Stimulated activated CD8-positive, alpha-beta memory T cell treated with anti-CD3 and anti-CD28 coated beads, Interleukin-15, amount 100 ng/mL, for 4 hours (primary cell): ENCODE measurements at places on chromosomes 16 and 17.

DNA sequence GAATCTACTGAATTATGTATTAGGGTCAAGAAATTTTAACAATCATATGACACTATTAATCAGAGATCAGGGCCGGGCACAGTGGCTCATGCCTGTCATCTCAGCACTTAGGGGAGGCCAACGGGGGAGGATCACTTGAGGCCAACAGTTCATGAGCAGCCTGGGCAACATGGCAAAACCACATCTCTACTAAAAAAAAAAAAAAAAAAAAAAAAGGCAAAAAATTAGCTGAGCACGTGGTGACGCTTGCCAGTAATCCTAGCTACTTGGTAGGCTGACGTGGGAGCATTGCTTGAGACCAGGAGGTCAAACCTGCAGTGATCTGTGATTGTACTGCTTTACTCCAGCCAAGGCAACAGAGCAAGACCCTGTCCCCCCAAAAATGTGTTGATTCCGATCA lies 52.5 kb upstream of the CLEC3A start:
- DNase-seq = no peak

DNA sequence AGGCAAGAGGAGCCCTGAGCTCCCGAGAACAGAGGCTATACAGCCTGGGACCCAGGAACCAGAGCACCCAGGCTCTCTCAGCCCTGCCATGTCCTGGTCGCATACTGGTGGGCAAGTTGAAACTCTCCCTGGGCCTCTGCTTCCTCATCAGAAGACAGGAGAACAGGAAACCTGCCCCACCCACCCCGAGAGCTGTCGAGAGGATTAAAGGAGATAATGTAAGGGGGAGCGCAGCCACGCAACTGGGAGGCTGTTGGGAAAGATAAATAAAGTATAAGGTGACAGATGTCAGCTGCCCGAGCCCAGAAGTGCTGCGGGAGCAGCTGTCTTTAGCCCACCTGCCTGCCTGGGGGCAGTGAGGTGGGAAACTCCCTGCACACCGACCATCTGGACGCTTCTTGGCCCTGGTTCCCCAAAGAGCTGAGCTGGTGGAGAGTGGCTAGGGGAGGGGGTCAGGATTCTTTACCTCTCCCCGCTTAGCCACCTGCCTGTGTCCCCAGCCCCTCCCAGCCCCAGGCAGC lies 6.8 kb downstream of the KIF19 start:
- no peak for DNase-seq

DNA sequence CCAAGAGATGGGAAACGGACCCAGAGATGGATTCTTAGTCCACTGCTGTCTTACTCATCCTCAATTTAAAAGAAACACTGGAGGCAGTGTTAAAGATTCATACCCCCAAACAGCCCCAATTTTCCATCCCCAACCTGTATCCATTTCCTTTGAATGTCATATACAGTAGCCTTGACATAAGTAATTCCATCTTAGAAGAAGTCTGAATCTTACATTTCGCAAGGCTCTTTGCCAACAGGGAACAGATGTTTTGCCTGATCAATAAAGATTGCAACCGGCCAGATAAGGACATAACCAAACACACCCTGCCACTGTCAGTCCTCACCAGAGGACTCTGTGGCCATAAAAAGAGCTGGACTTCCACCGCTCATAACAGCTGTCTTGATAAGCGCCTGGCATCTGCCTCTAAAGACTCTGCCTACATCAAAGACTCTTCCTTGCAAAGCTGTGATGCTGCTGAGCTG lies 59.0 kb upstream of the MED9 start:
- no peak for DNase-seq

DNA sequence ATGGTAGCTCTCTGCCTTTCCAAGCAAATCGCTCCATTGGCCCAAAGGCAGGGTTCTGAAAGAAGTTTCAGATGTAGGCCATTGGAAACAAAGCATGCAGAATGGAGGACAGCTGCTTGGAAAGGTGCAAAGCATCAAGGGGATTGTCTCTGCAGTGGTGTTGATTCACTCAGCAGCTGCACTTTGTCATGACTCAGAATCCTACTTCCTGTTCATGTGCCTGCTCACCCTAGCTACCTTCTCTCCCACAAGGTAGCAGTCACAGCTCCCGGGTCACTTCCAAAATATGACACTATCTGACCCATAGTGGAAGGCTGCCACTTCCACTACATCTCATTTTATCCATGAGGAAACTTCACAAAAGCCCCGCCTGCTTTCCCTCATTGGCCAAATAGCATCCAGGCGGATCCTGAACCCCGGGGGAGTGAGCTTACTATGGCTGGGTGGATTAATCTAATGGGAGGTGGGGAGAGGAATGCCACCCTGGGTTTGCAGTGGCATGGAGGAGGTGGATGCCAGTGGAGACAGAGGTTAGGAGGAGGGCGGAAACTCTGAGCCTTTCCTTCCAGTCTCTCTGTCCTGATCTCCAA lies 74.7 kb upstream of the NKD1 start:
- DNase-seq = no peak

GRCh38 chr16:84703681-84704080 lies 3.9 kb downstream of the USP10 start:
- no peak for DNase-seq

DNA sequence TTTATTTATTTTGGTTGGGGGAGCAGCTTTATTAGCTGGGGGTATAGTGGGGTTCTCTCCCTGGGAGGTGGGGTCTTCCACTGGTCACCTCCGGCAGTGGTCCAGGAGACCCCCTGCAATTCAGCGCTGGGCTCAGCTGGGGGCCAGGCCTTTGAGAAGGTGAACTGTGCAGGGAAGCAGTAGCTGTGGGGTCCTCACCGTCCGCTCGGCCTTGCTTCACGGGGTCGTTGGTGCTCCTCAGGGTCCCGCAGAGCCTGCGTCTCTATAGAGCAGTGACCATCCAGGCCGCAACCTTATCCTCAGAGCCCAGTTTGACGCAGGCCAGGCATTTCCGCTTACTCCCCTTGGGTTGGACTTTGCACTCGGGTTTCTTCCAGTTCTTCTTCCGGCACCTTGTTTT lies 1954.7 kb downstream of the TP53TG3F start:
- no peak for DNase-seq

GRCh38 chr17:9520649-9521048 lies 55.0 kb downstream of the STX8 start:
- no peak for DNase-seq

DNA sequence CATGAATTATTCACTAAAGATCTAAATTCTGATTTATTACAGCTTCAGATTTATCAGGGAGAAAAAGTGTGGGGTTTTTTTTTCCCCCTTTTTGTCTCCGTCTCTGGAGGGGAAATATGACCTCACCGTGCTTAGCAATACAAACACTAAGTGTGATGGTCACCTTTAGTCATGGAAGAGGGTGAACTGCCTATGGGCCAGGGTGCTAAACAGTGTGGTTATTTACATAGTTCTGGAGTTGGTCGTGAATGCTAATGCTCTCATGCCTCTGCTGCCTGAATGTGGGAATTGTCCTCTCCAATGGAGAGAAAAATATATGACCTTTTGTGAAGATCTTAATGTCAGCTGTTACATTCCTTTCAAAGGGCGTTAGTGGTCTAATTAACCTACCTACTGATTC lies 44.8 kb upstream of the MSI2 start:
- no peak for DNase-seq

DNA sequence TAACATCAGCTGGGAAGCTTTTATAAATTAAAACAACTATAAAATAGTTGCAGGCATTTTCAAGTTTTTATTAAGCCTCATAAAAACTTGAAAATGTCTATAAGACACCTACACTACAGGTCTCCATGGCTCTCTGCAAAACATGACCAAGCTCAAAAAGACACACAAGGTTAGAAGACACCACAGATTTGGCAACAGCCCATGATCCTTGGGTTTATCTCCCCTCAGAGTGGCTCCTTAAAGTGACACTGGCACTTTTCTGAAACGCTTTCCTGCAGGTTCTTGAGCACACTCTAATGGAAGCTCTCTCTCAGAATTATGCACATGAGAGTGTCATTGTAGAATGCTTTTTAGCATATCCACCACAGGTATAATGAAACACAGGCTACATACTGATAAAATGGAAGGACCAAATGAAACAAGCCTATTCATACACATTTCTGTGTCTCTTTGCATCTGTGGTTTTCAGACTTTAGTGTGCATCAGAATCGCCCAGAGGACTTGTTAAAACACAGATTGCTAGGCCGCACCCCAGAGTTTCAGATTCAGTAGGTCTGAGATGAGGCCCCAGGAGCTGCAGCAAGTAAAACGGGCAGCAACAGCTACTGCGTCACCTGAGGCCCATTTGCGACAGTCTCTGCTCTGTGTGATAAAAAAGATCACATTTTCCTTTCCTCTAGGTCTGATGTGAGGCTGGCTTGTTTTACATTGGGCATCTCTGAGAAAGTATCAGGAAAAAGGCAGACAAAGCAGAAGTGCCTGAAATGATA lies 75.0 kb upstream of the WSB1 start:
- no peak for DNase-seq

GRCh38 chr17:17019430-17019762 lies 22.9 kb upstream of the MPRIP start:
- DNase-seq = no peak

GRCh38 chr17:892958-893357 lies 86.6 kb downstream of the NXN start:
- no peak for DNase-seq

GRCh38 chr16:89026121-89026612 lies 49.2 kb upstream of the CBFA2T3 start:
- peak; percentile 21 for DNase-seq

DNA sequence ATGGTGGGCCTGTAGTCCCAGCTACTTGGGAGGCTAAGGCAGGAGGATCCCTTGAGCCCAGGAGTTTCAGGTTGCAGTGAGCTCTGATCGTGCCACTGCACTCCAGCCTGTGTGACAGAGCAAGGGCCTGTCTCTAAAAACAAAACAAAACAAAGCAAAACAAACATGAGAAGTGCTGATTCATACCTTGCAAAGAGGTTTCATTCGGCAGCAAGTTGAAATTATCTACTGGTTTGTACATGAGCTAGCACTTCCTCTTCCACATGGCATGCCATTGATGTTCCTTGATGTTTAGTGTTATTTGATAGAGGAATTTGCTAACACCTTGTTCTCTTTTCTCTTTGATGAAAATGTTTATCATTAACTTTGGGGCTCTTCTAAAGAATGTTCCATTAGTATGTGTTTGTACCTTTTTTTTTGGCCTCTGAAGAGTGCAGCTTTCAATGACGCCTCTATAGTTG lies 50.6 kb downstream of the SPECC1 start:
- DNase-seq = no peak

DNA sequence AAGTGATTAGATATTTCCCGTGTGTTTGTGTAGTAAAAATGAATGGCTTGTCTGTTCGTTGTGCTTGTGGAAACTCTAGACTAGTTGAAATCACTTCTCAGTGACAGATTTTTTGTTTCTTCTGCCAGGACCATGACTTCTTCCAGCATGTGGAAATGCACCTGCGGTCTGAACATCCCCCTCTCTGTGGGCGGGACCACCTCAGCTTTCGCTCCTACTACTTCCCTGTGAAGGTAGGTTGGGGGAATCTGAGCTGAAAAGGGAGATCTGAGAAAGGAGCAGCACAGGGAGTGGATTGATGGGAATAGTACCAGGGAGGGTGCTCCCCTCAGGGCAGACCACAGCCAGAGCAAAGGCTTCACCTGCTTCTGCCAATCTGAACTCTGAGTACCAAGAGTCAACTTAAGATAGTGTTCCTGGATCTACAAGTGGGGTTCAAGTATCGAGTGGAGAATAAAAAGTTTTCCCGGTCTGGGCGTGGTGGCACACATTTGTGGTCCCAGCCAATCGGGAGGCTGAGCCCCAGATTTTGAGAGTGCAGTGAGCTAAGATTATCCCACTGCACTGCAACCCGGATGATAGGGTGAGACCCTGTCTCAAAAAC lies 47.5 kb downstream of the SF3B3 start:
- DNase-seq = no peak

GRCh38 chr17:32880671-32881453 lies 3.9 kb upstream of the MYO1D start:
- no peak for DNase-seq

DNA sequence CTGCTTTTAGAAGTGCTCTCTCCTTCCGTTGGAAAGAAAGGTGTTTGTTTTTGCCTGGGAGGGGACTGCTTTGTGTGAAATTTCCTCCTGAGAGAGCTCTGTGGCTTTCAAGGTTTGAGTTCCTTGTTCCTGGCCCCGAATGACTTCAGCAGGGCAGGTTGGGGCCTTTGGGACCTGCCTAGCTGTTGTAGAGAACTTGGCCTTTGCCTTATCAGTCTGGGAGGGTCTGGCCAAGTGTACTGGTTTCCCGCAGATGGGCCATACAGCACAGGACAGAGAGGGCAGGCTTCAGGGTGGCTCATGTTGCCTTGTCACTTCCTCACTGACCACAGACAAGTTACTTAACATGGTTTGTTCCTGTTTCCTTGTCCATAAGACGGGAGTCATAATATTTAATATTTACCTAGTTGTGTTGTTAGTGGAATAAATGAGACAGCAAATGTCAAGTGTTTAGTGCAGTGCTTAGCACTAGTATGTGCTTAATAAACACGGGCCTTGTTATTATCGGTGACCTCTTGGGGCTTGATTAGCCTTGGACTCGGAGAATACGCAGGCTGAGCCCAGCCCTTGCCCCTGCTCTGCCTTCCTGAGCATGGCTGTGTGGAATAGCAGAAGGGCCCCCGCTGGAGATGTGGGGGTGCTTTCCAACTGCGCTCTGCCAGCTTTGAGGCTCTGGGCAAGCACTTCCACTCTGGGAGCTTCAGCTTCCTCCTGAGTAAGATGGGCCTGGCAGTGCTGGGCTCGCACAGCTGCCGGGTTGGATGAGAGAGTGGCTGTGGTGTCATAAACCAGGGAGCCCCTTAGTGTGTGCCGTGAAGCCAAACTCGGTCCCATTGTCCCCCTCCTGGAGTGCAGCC lies 6.6 kb downstream of the PRSS8 start:
- no peak for DNase-seq

DNA sequence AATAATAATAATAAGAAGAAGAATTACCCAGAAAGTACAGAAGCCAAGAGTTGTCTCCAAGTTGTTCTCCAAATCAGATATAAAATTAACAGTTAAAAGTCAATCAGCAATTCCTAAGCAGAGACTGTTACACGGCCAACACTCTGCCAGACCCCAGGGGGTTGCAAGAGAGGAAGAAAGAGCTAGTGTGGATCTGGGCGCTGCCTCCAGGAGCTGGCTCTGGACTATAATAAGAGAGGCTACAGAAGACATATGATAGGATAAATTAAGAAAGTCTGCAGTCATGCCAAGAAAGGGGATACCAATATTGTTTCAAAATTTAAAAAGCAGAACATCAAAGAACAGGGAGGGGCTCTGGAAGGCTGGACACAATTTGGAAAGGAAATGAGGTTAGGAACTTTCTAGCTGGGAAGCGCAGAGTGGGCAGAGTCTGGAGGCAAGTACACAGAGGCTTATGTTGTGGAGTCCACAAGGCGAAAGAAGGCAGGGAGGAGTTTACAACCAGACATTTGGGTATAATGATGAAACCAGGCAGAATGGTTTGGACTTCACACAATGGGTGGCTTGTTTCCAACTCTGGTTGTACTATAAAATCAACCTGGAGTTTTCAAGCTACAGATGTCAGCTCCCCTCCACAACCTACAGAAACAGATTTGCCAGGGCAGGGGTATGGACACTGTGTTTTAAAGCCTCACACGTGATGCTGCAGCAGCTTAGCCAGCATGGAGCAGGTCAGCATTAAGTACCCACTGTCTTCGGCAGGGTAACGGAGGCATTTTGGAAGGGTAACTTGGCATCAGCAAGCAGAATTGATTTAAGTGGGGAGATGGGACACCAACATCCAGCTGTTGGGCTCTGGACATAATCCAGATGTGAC lies 49.4 kb downstream of the SLC39A11 start:
- DNase-seq = no peak
